DMS79 (cell line): ENCODE measurements at places on chromosomes 1 and 21.
A peak's percentile ranks its signal among the peaks of the same experiment; 100 is the strongest.

GRCh38 chr21:41817228-41817627 is 50.4 kb upstream of the RIPK4 start:
- DNase-seq: peak; percentile 55

DNA sequence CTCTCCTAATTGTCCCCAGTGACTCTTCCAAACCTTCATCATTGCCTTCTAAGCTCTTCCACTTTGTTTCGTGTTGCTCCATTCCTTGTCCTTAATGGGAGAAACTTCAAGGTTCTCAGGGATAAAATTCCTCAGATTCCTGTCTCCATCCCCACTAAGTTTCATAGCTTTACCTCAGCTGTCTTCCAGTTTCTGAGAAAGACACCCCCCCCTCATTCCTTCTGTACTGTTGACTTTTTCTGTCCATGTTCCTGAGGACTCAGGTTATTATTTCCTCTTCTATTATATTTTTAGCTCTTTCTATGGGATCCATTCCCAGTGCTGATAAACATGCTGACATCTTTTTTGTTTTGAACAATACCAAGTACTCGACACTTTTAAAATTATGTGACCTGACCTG is 215.3 kb upstream of the PTGFR start:
- no peak for DNase-seq

GRCh38 chr1:56025942-56026341 is 553.4 kb downstream of the PLPP3 start:
- DNase-seq: no peak

DNA sequence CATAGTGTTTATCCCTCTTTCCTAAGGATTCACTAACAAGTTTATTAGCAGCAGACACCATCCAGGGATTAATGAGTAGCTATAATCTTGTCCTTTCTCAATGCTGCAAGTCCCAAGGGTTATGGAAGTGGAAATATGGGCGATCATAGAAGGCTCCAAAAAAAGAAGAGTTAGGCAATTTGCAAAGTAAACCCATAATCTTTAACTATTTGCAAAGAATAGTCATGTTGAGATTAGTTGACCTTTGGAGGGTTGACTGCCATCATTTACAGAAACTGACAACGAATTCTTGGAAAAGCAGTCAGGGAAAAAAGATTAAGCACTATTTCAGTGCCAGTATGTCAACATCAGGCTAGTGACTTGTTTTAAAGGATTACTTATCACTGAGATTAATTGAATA is 169.9 kb downstream of the KCNT2 start:
- DNase-seq: no peak

DNA sequence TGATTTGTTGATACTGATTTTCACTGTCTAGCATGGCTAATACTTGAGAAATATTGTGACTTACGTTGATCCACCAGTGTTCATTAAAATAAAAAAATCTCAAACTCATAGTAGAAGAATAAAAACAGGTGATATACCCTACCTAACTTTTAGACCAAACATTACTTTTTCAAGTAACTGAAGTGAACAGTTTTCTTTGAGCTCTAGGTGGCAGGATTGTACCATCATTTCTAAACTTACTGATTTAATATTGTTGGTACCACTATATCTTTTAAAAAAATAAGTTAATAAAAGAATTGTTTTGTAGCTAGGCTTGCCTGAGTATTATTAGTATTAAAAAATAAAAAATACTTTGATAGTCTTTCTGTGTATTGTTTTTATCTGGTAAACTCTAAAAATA is 21.5 kb downstream of the CDC73 start:
- no peak for DNase-seq

- DNase-seq: no peak
Observed at GRCh38 chr21:34177919-34178567, 104.7 kb downstream of the MRPS6 start.

DNA sequence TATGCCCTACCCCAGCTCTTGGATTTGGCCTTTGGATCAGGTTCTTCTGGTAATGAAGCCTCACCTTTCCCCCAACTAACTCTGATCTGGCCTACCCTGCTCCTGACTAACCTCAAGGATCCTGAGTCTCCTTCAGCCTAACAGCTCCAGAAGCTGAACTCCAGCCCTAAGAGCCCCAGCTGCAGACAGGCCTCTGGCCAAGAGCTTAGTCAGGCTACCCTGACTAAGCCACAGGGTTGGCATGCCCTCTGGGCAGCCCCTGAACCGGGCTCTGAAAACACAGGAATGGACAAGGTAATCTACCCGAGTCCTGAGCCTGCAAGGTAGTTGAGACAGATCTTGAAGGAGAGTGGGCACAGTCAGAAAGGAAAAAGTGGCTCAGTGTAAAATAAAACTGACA is 29.4 kb downstream of the COA7 start:
- DNase-seq: no peak

DNA sequence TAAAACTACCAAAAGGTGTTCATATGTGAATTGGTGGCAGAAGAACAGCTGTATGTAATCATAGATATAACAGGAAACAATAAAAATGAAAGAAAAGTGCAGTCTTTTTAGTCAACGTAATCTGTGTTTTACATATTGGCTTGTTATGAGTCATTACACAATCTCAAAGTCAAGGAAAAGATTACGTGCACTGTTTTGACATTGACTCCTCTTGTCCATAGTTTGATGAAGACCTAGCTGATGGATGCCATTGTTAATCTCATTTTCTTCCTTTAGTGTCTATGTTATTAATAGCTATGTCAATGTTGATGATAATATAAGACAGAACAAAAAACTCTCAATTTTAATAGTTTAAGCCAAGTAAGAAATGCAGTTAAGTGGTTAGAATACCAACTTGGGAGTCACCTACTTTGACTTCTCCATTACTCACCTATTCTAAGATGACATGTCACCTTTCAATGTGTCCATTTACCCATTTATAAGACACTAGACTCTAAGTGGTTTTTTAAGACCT is 84.5 kb upstream of the SAMSN1 start:
- DNase-seq: no peak

GRCh38 chr1:110746644-110747259 is 72.0 kb upstream of the KCNA3 start:
- DNase-seq: no peak

- no peak for DNase-seq
Observed at GRCh38 chr1:182041615-182042014, 19.9 kb downstream of the ZNF648 start.

DNA sequence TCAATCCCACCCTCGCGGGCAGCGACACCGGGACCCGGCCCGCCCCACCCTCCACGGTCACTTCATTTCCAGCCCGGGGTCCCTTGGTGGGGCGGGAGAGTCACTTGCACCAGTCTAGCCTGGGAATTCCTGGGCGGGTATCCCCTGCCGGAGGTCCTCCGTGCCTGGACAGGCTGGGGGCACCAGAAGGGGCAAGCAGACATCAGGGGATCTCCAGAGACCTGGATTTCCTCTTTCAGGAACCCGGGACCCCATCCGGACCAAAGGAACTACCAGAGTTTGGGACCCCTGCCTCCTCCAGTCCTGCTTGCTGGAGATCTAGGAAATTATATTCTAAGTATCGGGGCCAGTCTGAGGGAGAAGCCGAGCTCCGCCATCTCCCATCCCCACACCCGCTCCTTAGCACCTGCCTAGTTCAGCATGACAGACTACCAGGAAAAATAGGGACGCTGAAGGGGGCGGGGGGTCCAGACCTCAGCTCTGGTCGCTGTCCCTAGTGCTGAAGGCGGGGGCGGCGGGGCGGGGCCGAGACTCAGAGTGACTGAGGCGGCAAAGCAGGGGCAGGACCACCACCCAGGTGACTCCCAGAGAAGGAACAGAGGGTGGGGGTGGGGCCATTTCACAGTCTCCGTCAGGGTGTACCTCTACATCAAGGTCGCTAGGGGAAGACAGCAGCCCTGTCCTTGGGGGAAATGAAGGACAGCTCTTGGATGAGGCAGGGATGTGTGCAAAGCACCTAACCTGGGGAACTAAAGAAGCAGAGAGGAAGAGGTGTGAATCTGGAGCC is 832 bp downstream of the HCN3 start:
- DNase-seq: peak; percentile 77

GRCh38 chr1:160228431-160228830 is 23.2 kb downstream of the PEA15 start:
- DNase-seq: no peak

DNA sequence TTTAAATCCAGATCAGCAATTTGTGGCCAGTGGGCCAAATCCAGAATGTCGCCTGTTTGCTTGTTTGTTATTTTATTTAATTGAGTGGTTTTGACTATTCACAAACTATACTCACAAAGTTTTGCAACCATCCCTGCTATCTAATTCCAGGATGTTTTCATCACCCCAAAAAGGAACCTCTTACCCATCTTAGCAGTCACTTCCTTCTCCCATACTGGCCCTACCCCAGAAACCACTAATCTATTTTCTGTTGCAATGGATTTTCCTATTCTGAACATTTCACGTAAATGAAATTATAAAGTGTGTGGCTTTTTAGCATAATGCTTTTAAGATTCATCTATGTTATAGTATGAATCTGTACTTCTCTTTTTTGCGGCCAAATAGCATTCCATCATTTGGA is 41.3 kb downstream of the WDTC1 start:
- no peak for DNase-seq

DNA sequence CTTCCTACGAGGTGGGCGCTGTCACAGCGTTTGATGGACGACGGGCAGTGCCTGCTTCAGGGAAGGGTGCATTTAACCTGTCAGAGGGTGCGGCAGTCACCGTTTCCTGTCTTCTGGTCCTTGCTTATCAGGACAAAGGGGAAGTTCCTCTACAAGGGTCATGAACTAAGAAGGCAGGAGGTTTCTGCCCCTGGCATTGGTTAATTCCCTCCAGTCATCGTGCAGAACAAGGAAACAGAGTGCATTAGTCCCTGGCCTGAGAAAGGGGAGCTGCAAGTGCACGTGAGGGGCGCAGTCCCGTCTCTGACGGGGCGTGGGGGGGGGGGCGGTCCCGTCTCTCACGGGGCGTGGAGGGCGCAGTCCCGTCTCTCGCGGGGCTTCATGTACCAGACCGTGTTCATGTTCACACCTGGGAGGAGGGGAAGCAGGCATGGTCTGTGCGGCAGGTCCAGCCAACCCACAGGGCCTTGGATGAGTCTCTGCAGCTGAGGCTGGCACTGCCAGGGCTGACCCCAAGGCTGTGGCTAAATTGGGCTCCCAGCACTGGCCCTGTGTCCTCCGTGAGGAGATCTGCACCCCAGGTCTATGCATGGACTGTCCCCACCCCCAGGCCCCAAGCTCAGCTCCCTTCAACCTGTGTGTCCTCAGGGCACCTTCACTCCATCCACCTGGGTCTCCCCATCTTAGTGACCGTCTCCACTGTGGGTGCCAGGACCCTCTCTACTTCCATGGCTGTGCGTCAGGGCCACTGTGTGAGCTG is 89.2 kb upstream of the COL6A1 start:
- no peak for DNase-seq

- no peak for DNase-seq
Observed at GRCh38 chr1:209150114-209150513, 433.4 kb upstream of the CAMK1G start.

GRCh38 chr1:210857705-210858104 is 276.2 kb downstream of the KCNH1 start:
- no peak for DNase-seq

- no peak for DNase-seq
Observed at GRCh38 chr21:34935898-34936297, 113.2 kb downstream of the RUNX1 start.

DNA sequence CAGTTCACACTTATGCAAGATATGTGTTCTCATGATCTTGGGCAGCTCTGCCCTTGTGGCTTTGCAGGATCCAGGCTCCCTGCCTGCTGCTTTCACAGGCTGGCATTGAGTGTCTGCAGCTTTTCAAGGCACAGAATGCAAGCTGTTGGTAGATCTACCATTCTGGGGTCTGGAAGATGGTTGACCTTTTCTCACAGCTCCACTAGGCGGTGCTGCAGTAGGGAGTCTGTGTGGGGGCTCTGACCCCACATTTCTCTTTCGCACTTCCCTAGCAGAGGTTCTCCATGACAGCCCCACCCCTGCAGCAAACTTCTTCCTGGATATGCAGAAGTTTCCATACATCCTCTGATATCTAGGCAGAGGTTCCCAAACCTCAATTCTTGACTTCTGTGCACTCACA is 500.5 kb downstream of the BRINP3 start:
- DNase-seq: no peak

- DNase-seq: no peak
Observed at GRCh38 chr1:196091397-196092135, 516.7 kb downstream of the KCNT2 start.
